ENCODE measurements at places on chromosomes 2 and 18. TPM values are rescaled to one million over a fixed set of nuclear protein-coding genes. Genes with fewer than 3 reads are reported as not detected.

SGPP2 gene
- 3.0 TPM for total RNA-seq

- H3K4me1 ChIP-seq = no peaks in the 10 kb centered on the region
- H3K36me3 ChIP-seq = no peaks in the 10 kb centered on the region
- no peak overlapping the region for H3K27ac ChIP-seq
- H3K4me3 ChIP-seq = peak overlapping the region; percentile 53
Observed at GRCh38 chr2:38959938-38960608, 70.4 kb downstream of the ARHGEF33 start.

- H3K4me3 ChIP-seq = no peak overlapping the region
Observed at GRCh38 chr2:38113981-38114708, 38.2 kb upstream of the CYP1B1 start.

- peaks cover 11% of the 10 kb centered on the region for H3K4me1 ChIP-seq
- H3K27me3 ChIP-seq = no peaks in the 10 kb centered on the region
- H3K36me3 ChIP-seq = no peaks in the 10 kb centered on the region
- H3K27ac ChIP-seq = no peak overlapping the region
- H3K4me3 ChIP-seq = no peak overlapping the region
- DNase-seq = peak; percentile 19
Observed at GRCh38 chr2:159185401-159186130, 100.9 kb downstream of the WDSUB1 start.

DNA sequence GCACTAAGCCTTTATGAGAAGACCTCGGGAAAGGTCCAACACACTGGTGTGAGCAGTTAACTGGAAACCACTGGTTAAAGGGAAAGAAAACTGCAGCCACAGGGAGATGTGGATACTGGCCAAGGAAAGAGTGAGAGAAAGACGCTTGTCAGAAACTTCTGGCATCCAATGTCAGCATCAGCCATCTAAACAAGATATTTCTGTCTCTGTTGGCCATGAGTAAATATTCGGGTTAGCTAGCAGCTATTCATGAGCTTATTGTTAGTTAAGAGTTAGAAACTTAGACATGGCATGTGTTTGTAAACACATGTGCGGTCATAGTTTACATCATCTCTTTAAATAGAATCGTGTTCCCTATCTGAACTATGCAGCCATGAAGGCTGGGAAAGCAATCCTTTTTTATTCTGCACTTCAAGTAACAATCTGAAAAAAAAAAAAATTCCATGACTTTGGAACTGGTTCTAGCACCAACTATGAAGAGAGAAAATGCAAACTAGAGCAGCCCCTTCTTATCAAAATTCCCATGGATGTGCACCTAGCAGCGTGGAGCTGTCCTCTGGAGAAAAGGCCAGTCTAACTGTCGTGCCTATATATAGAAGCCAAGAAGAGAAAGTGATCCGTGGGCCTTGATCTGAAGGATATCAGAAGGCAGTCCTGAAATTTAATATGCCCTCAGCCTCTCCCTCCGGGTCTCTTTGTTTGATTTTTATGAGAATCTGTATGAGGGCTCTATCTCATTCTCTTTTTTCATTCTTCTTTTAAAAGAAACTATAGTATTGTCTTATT is 84.0 kb upstream of the RFX8 start:
- H3K4me3 ChIP-seq = no peak overlapping the region
- no peaks in the 10 kb centered on the region for H3K27me3 ChIP-seq
- no peak overlapping the region for H3K27ac ChIP-seq
- peaks cover 4% of the 10 kb centered on the region for H3K36me3 ChIP-seq
- DNase-seq = no peak

- no peak overlapping the region for H3K27ac ChIP-seq
- H3K36me3 ChIP-seq = peaks cover 15% of the 10 kb centered on the region
- H3K4me3 ChIP-seq = no peak overlapping the region
- no peaks in the 10 kb centered on the region for H3K27me3 ChIP-seq
- no peak for DNase-seq
- peaks cover 9% of the 10 kb centered on the region for H3K4me1 ChIP-seq
Observed at GRCh38 chr2:3207091-3207491, 170.5 kb downstream of the EIPR1 start.

- no peak overlapping the region for H3K27ac ChIP-seq
- H3K4me3 ChIP-seq = no peak overlapping the region
- H3K27me3 ChIP-seq = peaks cover 68% of the 10 kb centered on the region
- H3K36me3 ChIP-seq = peaks cover 6% of the 10 kb centered on the region
- no peak for DNase-seq
- peaks cover 14% of the 10 kb centered on the region for H3K4me1 ChIP-seq
Observed at GRCh38 chr2:172079416-172079815, 5.9 kb upstream of the DLX1 start.

GRCh38 chr2:82913566-82913965 is 1545.5 kb downstream of the SUCLG1 start:
- H3K36me3 ChIP-seq = no peaks in the 10 kb centered on the region
- H3K4me3 ChIP-seq = no peak overlapping the region
- no peaks in the 10 kb centered on the region for H3K4me1 ChIP-seq
- no peak for DNase-seq
- H3K27ac ChIP-seq = no peak overlapping the region

Data from activated CD8-positive, alpha-beta T cell treated with anti-CD3 and anti-CD28 coated beads for 36 hours (primary cell).